Liver (tissue), 10 donors: ENCODE measurements at places on chromosomes 4 and X. TPM values are rescaled to one million over a fixed set of nuclear protein-coding genes. Genes with fewer than 3 reads are reported as not detected.

DNA sequence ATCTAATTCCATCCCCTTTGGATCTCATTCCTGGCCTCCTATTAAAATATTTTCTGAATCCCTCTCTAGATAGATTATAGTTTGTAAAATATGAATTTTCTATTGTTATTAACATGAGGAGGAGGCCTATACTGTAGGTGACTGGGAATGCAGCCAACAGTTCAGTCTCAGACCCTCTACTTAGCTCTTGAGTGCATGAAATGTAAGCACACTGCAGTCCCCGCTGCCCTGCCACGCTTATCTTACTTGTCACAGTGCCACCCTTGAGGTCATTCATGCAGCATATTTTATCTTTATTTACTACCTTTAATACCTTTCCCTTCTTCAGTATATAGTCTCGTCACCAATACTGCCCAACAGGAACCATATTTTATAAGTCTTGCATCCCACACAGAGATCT is 151.0 kb downstream of the CAMK2D start:
- DNase-seq, result no peak

- peak; percentile 50 for DNase-seq
Measured at GRCh38 chr4:11428899-11429698, 405 bp upstream of the HS3ST1 start.

GRCh38 chr4:54902271-54902670 is 223.1 kb downstream of the KDR start:
- DNase-seq, result no peak

DNA sequence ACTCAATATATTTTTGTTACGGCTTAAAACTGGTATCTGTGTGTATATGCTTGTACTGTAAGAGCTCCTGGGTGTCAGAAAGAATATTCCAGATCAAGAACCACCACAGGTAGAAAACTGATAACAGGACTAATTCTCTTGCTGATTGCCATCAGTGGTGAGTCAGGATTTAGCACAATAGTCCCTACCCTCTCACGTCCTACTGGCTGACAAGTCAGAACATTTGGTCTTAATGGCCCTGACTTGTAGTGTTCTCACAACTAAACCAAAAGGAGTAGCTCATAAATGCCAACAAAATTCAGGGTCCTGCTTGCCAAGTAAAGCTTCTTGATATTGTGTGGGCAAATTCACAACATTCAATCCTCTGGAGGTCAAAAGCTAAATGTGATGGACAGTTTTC is 105.2 kb upstream of the MAB21L2 start:
- no peak for DNase-seq

- no peak for DNase-seq
Measured at GRCh38 chr4:162972661-162973330, 193.9 kb downstream of the NAF1 start.

- DNase-seq, result no peak
Measured at GRCh38 chr4:153780221-153780620, 8.7 kb downstream of the SFRP2 start.

P2RY10 gene
- 0.25 TPM for total RNA-seq

CABS1 gene
- not detected for total RNA-seq

USP46 gene
- 4.6 TPM for total RNA-seq

EPGN gene
- total RNA-seq, result 0.75 TPM

ADGRG4 gene
- not detected for total RNA-seq

ARSJ gene
- total RNA-seq, result 0.56 TPM

GLOD5 gene
- not detected for total RNA-seq
